Lung (tissue), 17 donors: ENCODE measurements at places on chromosomes 11 and 22.

- no peak for DNase-seq
Observed at GRCh38 chr11:70059971-70060370, 18.1 kb upstream of the ANO1 start.

DNA sequence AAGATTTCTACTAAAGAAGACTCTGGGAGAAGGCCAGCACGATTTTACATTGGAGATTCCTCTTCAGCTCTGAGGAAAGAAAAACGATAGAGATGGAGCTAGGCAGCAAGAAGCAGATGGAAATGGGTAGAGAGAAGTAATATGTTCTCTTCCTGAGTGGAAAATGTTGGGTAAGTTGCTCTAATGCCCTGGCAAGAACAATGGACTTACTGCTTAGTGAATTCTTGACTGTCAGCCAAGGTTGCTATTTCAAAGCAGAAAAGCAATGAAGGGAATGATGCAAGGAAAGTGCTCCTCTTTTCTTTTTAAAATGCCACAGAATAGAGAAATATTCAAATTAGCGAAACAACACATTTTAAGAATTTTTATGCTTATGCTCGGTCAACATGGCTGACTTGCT is 38.4 kb upstream of the CWF19L2 start:
- no peak for DNase-seq

DNA sequence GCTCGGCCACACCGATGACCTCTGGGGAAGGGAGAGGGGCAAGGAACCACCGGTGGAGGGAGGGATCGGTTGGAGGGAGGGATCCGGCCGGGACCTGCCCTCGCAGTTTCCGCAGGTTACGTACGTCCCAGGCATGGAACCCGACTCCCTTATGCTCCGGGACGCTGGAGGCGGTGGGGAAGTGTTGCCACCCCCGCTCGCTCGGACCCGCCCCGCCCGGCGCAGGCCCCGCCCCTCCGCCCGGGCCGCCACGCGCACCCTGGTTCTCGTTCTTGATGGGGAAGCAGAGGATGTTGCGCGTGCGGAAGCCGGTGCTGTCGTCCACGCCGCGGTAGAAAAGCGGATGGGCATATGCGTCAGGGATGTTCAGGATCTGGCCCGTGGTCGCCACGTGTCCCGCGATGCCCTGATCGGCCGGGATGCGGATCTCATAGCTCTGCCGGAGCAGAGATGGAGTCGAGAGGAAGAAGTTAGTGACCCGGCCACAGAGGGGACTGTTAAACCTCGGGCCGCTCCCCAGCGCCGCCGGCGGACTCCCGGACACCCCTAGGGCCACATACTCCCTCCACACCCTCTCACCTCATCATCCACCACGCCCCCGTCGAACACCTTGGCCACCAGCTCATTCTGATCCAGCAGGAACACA is 89.8 kb downstream of the PDE2A start:
- no peak for DNase-seq

DNA sequence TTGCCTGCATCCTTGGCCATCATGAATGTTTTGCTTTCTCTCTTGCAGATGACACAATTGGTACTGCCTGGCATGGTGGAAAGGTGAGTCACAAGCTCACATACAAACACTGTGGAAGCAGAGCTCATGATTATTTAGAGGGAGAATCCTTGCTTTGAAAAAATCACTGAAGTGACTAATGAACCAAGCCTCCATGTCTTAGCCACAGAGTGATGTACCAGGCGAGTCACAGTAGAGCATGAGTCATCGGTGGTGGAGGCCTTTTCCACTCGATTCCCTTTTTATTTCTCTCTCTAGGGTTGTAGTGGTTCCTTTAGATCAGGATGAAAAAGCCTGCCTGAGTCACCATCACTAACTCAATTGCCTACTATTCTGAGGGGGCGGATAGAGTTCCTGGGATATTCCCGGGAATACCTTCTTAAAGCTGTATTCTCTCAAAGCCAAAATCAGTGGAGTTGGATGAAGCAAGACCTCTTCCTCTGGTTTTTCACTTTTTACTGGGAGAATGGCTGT is 49.6 kb upstream of the ALKBH3 start:
- DNase-seq = no peak
